ENCODE measurements at places on chromosomes 16 and 17.

DNA sequence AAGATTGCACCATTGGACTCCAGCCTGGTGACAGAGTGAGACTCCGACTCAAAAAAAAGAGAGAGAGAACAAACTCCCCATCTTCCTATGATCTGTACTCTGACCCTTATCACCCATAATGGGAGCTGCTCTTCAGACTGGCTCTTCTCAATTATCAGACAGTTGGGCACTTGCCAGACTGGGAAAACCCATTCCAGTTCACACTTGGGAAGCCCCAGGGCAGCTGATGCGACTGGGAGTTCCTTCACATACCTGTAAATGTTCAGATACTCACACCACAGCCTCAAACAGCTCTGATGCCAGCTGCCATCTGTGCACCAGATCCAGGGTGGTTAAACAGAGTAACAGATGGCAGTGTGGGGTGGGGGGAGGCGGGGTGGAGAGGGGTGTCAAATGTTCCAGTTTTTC lies 23.8 kb upstream of the TMEM101 start:
- DNase-seq: no peak

- DNase-seq: no peak
Observed at GRCh38 chr17:17683710-17684365, 2.6 kb downstream of the RAI1 start.

GRCh38 chr17:41793784-41794539 lies 7.5 kb upstream of the JUP start:
- DNase-seq: no peak

DNA sequence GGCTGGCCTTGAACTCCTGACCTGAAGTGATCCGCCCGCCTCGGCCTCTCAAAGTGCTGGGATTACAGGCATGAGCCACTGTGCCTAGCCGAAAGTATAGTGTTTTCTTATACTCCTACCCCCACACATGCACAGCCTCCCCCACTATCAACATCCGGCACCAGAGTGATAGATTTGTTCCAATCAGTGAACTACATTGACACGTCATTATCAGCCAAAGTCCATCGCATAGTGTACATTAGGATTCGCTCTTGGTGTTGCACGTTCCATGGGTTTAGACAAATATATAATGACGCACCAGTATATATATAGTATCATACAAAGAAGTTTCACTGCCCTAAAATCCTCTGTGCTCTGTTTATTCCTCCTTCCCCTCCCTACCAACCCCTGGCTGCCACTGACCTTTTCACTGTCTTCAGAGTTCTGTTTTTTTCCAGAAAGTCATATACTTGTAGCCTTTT lies 11.9 kb upstream of the TM4SF5 start:
- DNase-seq: no peak

GRCh38 chr16:4272114-4272956 lies 488 bp downstream of the TFAP4 start:
- DNase-seq: peak; percentile 39

DNA sequence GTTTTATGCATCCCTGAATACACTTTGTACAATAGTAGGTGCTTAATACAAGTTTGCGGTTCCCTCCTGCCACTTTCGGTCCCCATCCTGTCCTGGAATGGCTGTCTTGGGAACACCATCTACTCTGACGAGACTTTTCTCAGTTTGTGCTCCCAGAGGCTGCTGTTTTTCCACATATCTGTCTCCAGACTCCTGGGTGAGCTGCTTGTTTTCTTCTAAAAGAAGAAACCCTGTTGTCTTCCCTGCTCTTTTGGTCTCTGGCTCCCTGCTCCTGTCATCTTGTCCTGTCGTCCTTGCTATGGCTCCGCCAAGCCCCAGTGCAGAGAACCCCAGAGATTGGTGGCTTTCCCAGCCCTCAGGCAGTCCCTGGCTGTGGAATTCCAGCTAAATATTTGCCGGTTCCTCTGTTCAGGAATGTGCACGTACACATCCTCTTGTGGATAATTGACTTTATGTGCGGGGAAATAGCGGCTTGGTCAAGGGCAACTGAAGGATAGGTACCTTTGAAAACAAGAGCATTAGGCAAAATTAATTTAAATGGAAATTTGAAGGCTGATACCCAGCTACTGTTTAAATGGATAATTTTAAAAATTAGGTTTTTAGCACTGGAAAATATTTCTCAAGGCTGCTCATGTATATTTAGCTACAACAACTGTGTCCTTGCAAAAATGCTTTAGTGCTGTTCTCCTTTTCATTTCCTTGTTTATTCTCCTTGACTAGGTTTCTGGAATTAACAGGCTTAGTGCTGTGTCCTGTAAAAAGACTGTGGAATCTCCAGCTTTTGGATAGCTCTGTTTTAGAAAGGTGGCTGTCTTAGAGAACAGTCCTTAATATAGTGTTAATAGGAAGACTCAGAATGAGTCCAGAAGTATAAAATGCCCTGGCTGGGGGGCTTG lies 50.2 kb upstream of the SLC12A3 start:
- no peak for DNase-seq

GRCh38 chr17:75240394-75241142 lies 20.8 kb downstream of the GGA3 start:
- DNase-seq: no peak

GRCh38 chr16:48365025-48365600 lies 20.1 kb downstream of the SIAH1 start:
- no peak for DNase-seq

- DNase-seq: no peak
Observed at GRCh38 chr17:31660684-31661083, 198.4 kb downstream of the COPRS start.

- no peak for DNase-seq
Observed at GRCh38 chr17:63423251-63423950, 22.7 kb downstream of the CYB561 start.

GRCh38 chr16:67301080-67301782 lies 21.9 kb downstream of the PLEKHG4 start:
- no peak for DNase-seq

- no peak for DNase-seq
Observed at GRCh38 chr17:3926860-3927627, 10.8 kb upstream of the P2RX1 start.

GRCh38 chr16:74035816-74036215 lies 260.8 kb upstream of the PSMD7 start:
- no peak for DNase-seq

DNA sequence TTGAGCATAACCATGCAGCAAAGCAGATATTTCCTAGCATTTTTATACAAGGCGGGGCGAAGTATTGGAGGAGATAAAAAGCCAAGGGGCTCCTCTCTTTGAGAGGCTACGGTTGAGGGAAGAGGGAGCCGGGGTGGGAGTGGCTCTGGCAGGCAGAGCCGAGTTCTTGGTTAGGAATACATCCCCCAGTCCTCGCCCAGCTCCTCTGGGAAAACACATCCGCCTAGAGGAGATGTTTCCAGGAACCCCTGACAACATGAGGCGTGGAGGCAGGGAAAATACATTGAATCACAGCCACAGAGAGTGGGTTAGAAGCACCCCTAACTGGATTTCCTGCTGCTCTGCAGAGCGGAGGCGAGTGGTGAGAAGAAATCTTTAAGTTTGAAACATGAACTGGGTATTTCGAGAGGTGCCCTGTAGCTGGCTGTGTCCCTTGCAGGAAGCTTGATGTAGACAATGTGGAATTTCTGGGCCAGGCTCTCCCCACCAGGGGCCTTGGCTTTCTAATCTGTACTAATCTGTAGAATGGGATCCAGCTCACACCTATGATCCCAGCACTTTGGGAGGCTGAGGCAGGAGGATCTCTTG lies 27.3 kb downstream of the TTYH2 start:
- DNase-seq: no peak

GRCh38 chr17:48244121-48244711 lies 136.7 kb downstream of the SNX11 start:
- DNase-seq: no peak

DNA sequence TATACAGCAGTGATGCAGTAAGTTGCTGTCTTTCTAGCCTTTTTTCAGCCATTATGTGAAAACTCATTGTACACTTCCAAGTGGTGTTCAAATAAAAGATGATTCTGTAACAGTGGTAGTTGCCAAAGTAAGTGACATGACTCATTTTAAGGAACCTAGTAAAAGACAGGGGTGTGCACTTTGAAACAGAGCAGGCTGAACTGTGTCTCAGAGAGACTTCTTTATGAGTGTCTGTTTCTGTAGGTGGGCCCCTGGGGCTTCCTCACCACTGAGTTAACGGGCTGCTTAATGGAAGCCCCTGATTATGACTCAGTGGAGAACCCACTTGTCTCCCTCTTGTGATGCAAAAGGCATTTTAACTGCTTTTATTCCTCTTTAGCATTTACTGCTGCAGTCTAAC lies 147.3 kb downstream of the PCTP start:
- DNase-seq: no peak

- DNase-seq: no peak
Observed at GRCh38 chr16:68744744-68745280, 7.7 kb downstream of the CDH1 start.

- no peak for DNase-seq
Observed at GRCh38 chr16:54397838-54398237, 111.3 kb upstream of the IRX3 start.

DNA sequence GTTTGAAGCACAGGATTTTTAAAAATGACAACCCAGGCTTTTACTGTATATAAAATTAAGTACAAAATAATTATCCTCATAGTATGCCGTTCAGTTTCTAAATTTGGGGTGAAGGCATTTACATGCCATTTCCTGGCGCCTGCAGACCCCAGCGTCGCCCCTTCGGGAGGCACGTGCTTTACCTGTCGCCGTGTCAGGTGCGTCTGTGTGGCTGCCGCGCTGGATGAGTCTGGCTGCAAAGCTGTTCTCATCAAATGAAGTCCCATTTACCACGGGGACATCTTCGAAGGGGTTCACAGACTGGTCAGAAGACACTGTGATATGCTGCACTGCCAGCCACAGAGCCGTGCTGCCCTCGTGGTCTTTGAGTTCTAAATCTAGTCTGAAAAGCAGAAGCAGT lies 51.8 kb downstream of the CYB5D2 start:
- DNase-seq: no peak

DNA sequence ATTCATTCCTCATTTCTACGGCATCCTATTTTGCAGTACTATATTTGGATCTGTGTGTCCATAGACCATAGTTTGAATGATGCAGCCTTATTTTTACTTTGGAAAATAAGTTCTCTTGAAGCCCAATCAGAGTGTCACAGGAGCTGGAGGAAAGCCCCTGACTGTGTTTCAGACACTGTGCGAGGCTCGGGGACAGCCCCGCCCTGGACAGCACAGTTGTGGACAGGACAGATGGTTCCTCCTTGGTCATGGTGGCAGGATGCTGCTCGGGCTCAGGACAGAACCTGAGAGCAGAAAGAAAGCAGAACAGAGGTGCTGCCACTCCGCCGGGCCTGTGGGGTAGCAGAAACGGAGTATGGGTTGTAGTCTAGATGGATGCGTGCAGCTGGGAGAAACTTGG lies 22.9 kb downstream of the BANP start:
- DNase-seq: no peak

GRCh38 chr16:31476303-31477219 lies 4.6 kb downstream of the TGFB1I1 start:
- peak; percentile 82 for DNase-seq

DNA sequence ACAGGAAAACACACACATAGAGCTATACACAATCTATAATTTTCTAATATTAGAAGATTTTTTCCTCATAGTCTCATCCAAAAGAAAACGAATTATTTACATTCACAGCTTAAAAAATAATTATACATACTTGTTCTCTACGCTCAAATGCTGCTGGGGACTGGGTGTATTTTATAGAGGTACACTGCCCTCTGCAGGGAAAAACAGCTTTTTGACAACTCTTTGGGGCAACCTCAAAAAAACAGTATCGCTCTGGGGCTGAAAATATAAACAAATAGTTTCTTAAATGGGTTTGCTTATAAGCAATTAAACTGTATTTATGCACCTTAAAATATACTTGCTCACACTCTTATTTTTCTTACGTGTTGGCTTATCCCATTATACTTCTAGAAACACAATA lies 261.8 kb upstream of the PSMD7 start:
- DNase-seq: no peak

DNA sequence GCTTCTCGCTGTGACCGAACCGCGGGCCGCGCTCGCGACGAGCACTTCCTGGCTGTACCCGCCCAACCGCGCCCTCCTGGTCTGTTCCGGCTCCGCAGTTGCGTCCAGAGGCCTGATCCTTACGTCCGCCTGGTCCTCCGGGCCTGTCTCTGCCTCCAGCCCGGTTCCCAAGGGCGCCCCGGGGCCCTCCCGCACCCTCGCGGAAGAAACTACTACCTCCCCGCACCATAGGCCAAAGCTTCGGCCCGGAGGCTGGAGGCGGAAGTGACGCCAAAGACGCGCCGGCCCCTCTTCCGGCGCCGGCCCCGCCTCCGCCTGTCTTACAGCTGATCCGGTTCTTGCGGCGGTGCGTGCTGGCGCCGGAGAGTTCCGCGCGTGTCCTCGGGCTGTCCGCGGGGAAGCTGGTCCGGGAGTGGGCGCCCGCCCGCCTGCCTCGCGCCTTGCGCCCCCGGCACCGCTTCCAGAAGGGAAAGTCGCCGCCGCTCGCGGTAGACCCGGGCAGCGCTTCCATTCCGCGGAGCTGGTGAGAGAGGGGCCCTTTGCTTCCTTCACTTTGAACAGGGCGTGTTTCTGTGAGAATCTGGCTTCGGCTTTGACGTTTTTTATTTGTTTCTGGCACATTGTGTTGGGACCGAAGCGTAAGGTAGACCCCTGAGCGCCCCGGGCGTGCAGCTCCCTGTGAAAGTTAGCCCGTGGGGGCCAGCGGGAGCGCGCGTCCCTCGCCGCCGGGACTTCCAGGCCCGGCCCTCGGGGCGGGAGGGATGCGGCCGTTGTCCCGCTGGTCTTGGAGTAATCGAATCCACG lies at the start of gene ZNF778:
Gene ZNF778 (plus strand): TSS at position 316 of the 804 bp plus-strand sequence. CDS start 3,425 bp downstream, outside the sequence.
- peak; percentile 73 for DNase-seq

- DNase-seq: no peak
Observed at GRCh38 chr16:81399909-81400308, 44.7 kb upstream of the CMIP start.

- no peak for DNase-seq
Observed at GRCh38 chr17:39212195-39212810, 12.2 kb downstream of the RPL19 start.

DNA sequence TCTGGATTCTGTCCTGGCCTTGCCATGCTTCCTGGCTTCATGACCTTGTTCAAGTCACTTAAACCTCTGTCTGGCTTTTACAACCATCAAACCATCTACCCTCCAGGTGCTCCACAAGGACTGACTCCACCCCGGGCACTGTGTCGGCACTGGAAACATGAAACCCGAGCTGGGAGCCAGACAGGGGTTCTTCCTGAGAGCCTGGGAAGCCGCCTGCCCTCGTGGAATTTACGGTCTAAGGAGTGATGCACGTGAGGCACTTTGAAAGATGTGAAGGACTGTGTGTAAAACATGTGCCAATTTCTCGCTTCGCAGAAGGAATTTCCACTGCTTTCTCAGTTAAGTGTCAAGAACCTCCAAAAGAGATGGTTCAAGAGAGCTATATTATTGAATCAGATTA lies 11.6 kb downstream of the CDK5R1 start:
- no peak for DNase-seq

Data from activated effector memory CD4-positive, alpha-beta T cell treated with Interleukin-2 at 50 U/mL for 16 hours (primary cell).